ENCODE measurements at places on chromosomes 11 and 22.

DNA sequence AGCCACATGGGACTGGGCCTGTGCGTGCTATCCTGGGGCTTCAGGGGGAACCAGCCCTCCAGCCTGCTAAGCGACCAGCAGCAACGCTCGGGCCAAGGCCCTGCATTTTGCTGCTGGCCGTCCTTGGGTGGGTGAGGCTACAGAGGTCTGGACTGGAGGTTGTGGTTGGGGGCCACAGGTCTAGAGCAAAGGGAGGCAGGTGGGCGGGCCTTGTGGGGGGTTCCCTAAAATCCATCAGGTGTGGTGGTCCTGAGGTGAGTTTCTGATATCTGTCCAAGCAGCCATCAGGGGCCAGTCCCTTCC is 34.7 kb downstream of the PPM1F start:
- DNase-seq = no peak

- no peak for DNase-seq
Observed at GRCh38 chr22:36811094-36811800, 5.6 kb downstream of the PVALB start.

- peak; percentile 76 for DNase-seq
Observed at GRCh38 chr11:102451681-102452460, 694 bp downstream of the TMEM123 start.

DNA sequence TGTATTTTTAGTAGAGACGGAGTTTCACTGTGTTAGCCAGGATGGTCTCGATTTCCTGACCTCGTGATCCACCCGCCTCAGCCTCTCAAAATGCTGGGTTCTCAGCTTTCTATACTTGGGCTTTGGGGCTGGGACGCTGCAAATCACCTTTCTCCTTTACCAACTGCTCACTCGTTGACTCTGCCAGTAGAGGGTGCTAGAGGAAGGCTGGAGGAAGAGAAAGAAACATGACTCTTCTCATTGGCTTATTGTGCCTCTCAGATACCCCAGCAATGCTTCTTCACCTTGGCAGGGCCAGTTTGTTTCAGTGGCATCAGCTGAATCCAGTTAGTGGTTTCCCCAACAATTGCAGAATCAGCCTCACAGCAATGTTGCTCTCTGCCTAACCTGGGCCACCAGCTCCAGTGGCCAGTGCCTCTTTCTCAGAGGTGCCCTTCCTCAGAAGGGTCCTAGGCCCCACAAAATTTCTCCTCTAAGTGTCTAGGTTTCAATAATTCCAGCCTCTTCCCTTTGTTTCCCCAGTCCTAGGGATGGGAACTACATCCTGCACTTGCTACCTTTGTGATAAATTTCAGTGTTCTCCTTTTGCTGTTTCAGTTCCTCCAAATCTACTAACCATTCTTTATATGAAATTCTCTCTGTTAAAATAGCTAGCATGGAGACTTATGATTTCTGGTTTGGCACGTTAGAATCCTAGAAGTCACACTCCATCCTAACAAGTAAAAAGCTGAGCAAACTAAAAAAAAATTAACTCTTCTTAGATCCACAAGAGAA is 71.5 kb upstream of the VSTM5 start:
- no peak for DNase-seq

GRCh38 chr22:26672060-26672471 is 14.7 kb downstream of the MIAT start:
- DNase-seq = no peak

GRCh38 chr11:12735262-12735661 is 61.0 kb downstream of the TEAD1 start:
- no peak for DNase-seq

GRCh38 chr11:19727246-19727645 is 14.6 kb downstream of the NAV2 start:
- DNase-seq = no peak
